Mesenteric fat pad (tissue), 1 donor: ENCODE measurements at places on chromosomes 12 and 14. TPM values are rescaled to one million over a fixed set of nuclear protein-coding genes. Genes with fewer than 3 reads are reported as not detected.

- DNase-seq = no peak
Observed at GRCh38 chr14:60958146-60958545, 22.7 kb downstream of the TRMT5 start.

DNA sequence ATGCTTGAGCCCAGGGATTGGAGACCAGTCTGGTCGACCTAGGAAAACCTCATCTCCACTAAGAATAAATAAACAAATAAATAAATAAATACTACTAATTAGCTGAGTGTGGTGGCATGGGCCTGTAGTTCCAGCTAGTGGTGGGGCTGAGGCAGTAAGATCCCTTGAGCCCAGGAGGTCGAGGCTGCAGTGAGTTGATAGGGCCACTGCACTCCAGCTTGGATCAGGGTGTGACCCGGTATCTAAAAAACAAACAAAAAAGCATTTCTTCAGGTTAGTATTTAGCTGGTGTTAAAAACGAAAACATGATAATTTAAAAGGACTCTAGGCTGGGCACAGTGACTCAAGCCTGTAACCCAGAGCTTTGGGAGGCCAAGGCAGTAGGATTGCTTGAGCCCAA lies 1.2 kb upstream of the FGD4 start:
- no peak for DNase-seq

DNA sequence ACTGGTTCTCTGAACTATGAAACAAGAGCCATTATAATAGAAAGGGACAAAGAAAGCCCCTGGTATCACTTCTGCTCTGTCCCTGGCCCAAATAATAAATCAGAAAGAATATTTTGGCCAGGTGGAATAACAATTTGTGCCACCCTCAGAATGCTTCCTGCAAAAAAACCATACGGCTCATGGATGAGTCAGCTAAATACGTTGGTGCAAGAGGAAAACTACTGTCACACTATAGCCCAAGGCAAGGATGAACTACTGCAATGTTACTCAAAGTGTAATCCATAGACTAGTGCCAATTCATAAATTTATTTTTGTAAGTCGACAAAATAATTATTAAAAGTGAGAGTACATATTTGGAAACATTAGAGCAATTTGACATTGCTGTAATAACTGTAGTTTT lies 68.2 kb downstream of the ANKS1B start:
- DNase-seq = no peak

Gene POTEG
- total RNA-seq = not detected

DNA sequence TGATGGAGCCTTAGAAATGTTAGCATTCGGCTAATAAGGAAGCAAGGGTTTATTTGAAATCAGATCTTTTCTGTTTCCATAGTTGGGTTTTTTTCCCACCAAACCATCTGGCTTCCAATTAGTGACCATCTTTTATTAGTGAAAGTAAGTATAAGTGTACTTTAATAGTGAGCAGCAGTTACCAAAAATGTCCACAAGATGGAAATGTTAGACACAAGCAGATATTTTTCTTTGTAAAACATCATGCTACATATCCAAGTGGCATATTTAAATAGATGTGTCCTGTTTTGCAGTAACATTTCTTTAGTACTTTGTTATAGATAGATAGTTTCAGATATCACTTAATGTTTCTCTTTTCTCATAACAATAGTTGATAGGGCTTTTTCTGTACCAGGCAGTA lies 28.8 kb downstream of the YEATS4 start:
- no peak for DNase-seq

GRCh38 chr12:115975411-115975810 lies 302.1 kb downstream of the MED13L start:
- no peak for DNase-seq

DNA sequence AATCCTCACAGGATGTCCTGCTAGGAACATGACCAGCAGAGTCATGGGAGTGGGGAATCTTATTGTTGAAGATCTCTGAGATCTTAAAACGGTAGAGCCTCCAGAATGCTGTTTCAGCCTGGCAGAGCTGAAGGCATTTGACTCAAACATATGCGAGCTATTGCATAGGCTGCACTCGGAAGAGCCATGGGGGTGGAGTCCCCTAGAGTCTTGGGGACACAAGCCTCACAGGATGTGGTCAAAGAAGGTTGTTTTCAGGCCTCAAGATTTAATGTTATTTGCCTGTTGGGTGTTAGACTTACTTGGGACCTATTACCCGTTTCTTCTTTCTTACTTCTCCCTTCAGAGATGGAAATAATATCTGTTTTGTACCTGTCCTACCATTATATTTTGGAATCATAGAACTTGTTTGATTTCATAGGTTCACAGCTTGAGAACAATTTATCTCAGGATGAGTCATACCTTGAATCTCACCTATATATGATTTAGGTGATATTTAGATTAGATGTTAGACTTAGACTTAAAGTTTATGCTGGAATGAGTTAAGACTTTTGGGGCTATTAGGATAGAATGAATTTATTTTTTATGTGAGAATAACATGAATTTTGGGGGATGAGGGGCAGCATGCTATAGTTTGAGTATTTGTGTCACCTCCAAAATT lies 172.2 kb upstream of the ATP2B1 start:
- DNase-seq = no peak

Gene LRP1-AS
- total RNA-seq = not detected

DNA sequence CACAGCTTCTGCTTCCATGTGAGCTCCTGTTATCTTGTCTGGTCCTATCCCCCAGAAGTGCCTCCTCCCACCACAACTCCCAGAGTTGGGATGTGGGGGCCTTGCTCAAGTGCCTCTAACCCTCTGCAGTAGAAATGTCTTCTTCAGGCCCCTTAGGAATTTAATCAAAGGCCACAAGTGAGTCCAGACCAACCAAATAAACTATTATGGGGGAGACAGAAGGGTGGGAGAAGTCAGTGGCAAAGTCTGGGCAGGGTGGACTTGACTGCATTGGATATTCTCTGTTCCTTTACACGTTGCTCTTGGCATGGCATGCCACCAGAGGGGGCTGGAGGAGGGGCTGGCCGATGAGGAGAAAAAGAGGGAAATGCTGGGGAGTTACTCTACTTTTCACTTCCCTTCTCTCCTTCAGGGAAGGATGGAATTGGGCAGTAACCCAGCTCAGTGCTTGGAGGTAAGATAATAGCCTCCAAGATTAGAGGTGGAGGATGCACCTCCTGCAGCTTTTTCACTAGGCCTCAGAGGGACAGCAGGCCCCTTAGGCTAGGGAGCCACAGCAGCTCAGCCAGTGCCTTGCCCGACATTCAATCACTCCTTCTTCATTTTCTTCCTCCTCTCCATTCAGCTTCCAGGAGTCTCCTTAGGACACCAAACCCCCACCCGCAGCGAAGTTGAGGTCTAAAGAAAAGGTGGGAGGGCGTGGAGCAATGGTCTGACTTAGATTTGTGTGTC lies 1.2 kb upstream of the AP1G2 start:
- DNase-seq = no peak
